ENCODE measurements at places on chromosomes 13 and 19.

DNA sequence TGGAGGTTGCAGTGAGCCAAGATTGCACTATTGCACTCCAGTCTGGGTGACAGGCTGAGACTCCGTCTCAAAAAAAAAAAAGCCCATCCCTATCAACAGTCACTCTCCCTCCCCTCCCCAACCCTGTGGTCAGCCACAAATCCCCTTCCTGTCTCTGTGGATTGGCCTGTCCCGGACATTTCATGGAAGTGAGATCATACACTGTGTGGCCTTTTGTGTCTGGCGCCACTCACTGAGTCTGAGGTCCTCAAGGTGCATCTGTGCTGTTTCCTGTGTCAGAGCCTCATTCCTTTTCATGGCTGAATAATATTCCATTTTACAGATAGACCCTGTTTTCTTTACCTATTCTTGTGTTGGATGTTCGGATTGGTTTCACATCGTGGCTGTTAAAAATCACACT, 149.5 kb downstream of the PTPRS start:
- DNase-seq: no peak

- no peak for DNase-seq
Observed at GRCh38 chr13:110400786-110401533, 93.9 kb downstream of the COL4A2 start.

DNA sequence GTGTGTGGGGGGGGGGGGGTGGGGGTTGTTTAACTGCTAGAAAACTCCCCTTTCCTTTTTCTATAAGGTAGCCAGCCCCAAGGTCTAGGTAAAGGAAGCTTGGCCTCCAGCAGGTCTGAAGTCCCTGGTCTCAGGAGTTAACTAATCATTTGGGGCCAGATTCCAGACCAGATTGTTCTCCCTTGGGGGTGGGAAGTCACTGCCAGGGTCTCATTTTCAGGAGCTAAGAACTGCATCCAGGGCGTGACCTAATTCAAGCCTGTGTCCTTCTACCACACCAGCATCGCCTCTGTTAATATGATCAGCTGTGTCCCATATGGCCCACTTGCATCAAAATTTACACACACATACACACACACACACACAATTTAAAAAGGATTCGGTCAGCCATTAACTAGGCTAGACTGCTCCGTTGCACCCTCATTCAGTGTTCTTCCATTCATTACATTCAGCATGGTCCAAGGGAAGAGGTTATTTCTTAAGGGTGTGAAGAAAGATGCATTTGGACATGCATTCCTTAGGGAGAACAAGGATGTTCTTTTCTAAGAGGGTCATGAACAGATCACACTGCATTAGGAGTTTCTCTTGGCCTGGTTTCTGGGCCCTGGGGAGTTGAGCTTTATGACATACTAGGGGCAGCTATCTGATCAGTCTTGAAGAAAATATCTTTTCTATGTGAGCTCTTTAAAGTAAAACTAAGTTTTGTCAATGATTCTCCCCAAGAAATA, 91.0 kb downstream of the FGF14 start:
- no peak for DNase-seq

DNA sequence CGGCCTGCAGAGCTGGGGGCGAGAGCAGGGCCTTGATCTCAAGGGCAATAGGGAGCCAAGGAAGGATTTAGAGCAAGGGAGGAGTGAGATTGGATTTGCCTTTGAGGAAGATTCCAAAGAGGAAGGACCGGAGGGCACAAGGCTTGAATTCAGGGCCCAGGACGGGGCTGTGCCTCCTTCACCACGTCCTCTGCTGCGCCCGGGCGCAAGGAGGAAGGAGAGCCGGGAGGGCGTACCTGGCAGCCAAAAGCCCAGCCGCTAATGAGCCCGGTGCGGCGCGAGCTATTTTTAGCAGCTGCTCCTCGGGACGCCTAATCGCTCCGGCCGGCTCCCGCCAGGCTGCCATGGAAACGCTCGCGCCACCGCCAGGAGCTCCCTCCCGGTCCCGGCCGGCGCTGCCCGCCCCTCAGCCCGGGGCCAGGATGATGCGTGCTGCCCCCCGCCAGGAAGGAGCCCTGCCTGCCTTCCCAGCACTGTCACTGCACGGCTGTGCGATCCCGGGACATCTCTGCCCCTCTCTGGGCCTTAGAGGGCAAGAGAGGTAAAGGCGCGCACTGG, 31.3 kb downstream of the TINCR start:
- peak; percentile 72 for DNase-seq

- DNase-seq: no peak
Observed at GRCh38 chr19:29271911-29272310, 59.0 kb upstream of the UQCRFS1 start.

GRCh38 chr19:22832031-22832762, at the start of gene ZNF723:
Gene ZNF723 (plus strand): TSS chr19:22832291. CDS start chr19:22832380, 89 bp downstream.
- no peak for DNase-seq

DNA sequence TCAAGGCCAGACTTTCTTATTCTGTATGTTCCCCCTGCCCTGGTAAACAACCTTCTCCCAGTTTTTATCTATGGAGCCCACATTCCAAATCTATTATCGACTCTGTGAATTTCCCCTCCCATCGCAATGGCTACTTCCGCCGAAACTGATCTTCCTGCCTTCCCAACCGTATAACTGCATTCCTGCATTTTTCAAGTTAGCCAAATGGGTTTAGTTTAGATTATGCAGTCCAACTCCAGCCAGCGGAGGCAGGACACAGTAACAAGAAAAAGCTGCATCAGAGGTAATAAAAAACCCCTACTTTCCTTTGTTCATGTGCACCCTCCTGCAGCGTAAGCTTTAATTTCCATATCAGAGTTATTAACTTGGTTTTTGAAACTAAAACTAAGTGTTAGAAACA, 112.2 kb upstream of the ZNF91 start:
- no peak for DNase-seq

DNA sequence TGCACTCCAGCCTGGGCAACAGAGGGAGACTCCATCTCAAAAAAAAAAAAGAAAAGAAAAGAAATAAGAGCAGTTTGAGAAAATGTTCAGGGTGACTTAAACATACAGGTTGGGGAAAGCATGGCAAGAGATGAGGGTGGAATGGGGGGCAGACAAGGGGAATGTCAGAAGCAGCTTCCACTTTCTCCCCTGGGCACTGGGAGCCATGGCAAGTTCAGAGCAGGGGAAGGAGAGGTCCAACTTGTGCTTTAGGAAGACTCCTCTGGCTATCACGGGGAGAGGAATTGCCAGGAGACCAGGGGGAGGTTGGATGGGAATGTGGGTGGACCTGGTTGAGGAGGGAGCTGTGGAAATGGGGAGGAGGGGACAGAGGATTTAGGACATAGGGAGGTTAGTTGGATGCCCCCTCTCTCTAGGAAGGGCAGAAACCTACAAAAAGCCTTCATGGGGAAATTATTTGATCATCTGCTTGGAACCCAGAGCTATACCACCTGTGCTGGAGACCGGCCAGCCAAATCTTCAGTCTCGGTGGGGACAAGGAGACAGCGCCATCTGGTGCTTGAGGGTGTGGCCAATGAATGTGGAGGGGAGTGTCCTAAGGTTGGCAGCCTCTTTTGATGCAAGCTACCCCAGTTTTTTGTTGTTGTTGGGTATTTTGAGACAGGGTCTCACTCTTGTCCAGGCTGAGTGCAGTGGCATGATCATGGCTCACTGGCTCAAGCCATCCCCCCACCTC, 7.3 kb upstream of the STRN4 start:
- no peak for DNase-seq
